ENCODE measurements at places on chromosomes 11 and 22.

DNA sequence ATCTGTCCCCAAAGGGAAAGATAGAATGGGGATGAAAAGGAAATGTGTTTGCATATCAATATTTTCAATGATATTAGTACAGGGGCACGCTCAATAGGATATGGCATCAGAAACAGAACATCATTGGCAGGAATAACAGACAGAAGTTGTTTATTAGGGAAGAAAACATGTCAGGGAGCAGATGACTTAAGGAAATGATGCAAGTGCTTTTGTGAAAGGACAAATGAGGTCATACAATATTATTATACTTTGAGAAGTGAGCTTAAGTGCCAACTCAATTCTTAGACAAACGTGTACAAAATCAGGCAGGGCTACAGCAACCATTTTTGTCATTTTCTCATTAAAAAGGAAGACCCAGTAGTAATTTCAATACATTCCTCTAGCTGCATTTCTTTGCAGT lies 388.4 kb downstream of the SOX6 start:
- DNase-seq = no peak

DNA sequence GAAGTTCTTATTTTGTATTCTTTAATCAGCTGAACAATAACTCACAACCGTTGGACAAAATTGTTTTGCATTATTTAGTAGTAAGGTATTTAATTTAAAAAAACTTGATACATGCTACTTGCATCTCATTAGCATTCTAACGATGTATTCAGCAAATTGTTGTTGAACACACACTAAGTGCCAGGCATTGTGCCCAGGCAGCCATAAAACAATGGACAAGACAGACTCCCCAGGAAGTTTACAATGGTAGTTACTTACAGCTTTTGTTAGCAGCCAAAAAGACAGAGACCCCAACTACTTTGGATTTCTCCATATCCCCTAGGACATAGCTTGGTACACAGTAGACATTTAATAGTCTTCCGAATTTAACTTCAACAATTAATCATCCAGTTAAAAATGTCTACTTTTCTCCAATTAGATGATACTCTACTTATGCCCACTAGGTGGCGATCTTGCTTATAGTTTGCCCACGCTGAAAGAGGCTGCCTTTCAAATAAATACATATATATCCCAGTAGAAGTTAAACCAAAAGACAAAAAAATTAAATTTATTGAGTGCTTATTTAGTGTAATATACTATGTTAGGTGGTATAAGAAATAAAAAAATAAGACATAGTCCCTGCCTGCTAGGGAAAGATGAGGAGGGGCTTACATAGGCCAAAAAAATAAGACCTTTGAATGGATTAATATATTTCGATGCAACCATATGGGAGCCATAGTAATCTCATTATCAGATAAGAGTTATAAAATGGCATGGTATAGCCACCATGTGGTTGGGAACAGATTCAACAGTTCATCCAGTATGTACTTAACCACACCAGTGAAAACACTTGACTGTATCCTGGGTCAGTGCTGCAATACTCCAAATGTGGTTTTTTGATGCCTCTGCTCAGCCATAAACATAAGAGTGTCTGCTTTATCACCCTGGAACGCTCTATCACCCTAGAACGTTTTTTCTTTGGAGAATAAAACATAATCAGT lies 2.0 kb upstream of the FJX1 start:
- DNase-seq = peak; percentile 46

- no peak for DNase-seq
Observed at GRCh38 chr22:44468973-44469372, 29.1 kb downstream of the RTL6 start.

DNA sequence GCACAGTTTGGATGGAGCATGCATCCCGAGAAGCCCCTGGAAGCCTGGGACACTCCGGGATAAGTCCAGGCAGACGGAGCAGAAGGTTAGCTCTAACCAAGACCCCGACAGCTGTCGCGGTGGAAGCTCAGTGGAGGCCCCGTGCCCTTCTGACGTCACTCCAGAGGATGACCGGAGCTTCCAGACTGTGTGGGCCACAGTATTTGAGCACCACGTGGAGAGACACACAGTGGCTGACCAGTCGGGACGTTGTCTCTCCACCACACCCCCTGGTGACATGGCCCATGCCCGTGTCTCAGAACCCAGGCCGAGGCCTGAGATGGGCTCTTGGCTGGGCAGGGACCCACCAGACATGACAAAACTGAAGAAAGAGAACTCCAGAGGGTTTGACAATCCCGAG lies 86.3 kb downstream of the KIAA1671 start:
- DNase-seq = no peak

DNA sequence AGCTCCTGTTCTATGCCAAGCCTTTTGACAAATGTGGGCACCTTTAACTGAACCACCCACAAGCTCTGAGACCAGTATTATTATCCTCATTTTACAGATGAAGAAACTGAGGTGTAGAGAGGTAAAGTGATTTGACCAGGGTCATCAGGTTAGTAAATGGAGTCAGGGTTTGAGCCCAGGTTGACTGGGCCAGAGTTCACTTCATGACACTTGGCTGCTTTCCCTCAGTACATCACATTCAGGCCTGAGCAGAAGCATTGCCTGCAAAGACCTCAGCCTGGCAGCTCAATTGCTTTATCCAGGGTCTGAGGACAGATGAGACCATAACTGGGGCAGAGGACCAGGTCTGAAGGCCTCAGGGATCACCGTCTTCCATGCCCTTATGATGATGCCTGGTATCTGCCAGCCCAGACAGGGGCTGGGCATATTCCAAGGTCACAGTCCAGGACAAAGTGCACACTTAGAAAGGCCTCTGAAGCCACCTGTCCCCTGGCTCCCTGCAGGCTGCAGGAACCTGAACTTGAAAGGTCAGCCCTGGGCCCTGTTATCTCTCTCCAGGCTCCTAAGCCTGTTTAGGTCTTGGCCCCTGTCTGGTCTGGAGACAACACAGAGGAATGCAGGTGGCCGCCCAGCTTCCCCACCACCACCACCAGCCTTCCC lies 32.0 kb downstream of the POU2AF3 start:
- no peak for DNase-seq

GRCh38 chr11:69165775-69166174 lies 10.0 kb downstream of the SMIM38 start:
- DNase-seq = no peak

DNA sequence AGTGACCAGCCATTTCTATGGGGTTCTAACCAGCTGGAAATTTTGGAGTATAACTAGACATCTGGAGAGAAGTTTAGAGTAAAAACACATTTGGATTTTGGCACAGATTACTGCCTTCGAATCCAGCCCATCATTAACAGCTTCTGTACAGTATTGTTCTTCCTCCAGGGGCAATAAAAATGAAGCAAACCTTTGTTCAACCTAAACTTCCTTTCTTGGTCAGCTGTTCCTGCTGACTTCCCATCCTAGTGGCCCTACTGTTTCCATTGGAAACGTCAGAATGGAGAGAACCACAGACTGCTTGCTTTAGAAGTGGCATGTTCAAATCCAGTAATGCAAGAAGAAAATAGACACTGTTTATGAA lies 203.7 kb upstream of the MTMR2 start:
- DNase-seq = no peak

DNA sequence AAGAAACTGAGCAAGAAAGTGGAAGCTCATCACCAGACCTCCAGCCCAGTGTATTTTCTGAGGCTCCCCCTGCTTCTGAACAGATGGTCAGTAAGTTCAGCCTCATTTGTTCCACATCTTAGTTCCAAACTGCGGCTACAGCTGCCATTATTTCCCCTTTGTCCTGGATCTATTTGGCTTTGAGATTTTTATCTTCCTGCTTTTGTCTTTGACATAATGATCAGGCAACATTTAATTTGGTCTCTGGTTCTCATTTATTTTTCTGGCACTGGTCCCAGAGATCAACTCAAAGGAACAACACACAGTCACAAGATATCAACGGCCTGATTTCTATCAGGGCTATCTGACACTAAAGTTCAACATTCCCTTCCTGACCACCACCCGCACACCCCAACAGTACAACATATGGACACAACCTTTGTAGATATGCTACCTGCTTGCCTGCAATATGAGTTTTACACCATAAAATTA lies 137.5 kb downstream of the FAM76B start:
- DNase-seq = no peak

- DNase-seq = peak; percentile 92
Observed at GRCh38 chr22:31084811-31085492, 3.8 kb downstream of the SMTN start.

GRCh38 chr22:49068861-49069500 lies 758.7 kb downstream of the BRD1 start:
- DNase-seq = no peak

- no peak for DNase-seq
Observed at GRCh38 chr11:15495462-15495861, 380.7 kb downstream of the INSC start.

- no peak for DNase-seq
Observed at GRCh38 chr11:17703951-17704350, 15.4 kb upstream of the MYOD1 start.

GRCh38 chr11:1028616-1029015 lies 7.9 kb downstream of the MUC6 start:
- no peak for DNase-seq

DNA sequence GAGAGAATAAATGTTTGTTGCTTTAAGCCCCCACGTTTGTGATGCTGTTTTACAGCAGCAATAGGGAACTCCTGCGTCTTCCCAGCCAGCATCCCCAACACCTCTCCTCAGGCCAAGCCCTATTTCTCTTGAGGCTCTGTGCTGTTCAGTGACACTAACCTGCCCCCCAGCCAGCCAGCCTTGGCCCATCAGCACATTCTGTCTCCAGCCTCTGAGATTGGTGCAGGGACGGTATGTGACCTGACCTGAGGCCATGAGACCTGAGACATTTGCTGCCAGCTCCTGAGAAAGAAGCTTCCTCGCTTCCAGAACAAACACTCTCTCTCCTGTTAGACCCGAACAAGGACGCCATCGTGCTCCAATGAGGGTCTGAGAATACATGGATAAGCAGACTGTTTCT lies 38.5 kb upstream of the SLC35C1 start:
- no peak for DNase-seq

DNA sequence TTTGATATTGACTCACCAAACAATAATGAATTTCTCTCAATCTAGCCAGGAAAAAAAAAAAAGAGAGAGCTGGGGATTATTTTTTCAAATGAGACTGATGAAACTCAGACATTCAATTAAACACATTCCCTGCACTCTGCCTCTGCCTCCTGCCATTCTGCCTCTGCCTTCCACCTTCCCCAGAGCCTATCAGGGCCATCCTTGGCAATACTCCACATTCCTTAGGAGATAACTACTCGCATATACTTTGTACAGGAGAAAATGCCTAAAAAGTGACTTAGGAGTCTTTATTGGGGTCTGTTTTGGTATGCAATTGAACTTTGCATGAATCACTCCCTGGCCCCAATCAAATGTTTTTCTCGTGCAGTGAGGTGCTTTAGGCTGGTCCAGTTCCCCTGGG lies 246.6 kb upstream of the PLET1 start:
- no peak for DNase-seq

DNA sequence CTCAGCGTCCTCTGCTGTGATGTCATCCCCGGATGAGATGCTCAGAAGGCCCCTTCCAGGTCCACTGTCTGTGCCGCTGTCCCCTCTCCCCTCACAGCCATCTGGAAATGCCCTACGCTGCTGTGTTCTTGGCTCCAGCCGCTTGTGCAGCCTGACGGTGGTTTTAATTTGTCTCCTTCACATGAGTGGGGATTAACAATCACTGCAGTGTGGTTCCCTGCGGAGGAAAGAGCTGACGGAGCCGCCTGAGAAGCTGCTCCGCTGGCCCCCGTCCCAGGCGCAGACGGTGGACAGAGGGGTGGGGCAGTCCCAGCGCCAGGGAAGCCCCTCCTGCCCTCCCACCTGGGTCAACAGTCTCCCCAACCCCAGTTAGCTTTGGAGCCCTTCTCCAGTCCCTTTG lies 67.5 kb upstream of the PHF21B start:
- no peak for DNase-seq

- no peak for DNase-seq
Observed at GRCh38 chr11:84686716-84687115, 940.4 kb downstream of the DLG2 start.

DNA sequence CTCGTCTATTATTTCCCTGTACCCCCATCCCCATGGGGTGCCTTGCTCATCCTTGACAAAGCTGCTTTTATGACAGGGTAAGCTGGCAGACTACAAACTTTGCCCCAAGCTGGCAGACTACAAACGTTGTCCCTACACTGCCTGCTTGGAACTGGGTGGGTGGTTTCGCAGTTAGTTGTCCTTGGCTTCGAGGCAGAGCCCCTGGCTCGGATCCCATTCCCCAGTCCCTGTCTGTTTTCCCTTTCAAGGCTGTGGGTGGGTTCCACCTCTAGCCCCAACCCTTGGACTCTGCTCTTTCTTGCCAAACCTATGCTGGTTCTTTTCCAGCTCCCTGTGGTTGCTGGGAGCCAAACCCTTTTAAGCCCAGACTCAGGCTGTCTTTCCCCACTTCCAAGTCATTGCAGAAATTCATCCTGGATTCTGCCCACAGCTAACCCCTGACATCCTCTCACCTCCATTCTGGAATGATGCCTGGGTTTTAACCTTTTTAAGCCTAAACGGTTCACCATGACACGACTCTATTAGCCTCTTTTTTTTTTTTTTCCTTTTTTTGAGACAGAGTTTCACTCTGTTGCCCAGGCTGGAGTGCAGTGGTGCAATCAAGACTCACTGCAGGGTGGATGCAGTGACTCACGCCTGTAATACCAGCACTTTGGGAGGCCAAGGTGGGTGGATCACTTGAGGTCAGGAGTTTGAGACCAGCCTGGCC lies 9.2 kb upstream of the RBM14 start:
- DNase-seq = no peak

GRCh38 chr22:38564669-38565068 lies 5.3 kb downstream of the DMC1 start:
- DNase-seq = no peak

DNA sequence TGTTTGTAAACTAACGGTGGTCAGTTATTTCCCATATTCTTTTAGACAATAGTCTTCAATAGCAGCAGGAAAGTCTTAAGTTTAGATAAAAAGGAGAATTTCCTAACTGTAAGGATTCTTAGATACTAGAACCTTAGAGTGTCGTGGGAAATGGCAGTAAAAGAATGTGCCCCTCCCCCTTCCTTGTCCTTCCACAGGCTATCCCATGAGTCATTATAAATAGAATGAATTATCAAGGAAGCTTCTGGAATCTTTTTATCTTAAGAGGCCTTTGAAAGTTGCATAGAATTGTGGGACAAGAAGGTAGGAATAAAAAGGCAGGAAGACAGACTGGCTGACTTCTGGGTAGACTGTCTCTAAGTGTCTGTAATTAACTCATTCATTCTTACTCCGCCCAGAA lies 165.2 kb upstream of the TBCEL start:
- no peak for DNase-seq

- no peak for DNase-seq
Observed at GRCh38 chr22:47260551-47260950, 498.1 kb downstream of the TBC1D22A start.

GRCh38 chr11:69969890-69970784 lies 108.0 kb upstream of the ANO1 start:
- no peak for DNase-seq

All from activated CD8-positive, alpha-beta T cell treated with anti-CD3 and anti-CD28 coated beads, Interleukin-2, amount 10 ng/mL, durations not matched to agents 7 days and 5 days (primary cell).